Hepatocyte (in vitro differentiated cells): ENCODE measurements at places on chromosomes 12 and 14. TPM values are rescaled to one million over a fixed set of nuclear protein-coding genes. Genes with fewer than 3 reads are reported as not detected.

DNA sequence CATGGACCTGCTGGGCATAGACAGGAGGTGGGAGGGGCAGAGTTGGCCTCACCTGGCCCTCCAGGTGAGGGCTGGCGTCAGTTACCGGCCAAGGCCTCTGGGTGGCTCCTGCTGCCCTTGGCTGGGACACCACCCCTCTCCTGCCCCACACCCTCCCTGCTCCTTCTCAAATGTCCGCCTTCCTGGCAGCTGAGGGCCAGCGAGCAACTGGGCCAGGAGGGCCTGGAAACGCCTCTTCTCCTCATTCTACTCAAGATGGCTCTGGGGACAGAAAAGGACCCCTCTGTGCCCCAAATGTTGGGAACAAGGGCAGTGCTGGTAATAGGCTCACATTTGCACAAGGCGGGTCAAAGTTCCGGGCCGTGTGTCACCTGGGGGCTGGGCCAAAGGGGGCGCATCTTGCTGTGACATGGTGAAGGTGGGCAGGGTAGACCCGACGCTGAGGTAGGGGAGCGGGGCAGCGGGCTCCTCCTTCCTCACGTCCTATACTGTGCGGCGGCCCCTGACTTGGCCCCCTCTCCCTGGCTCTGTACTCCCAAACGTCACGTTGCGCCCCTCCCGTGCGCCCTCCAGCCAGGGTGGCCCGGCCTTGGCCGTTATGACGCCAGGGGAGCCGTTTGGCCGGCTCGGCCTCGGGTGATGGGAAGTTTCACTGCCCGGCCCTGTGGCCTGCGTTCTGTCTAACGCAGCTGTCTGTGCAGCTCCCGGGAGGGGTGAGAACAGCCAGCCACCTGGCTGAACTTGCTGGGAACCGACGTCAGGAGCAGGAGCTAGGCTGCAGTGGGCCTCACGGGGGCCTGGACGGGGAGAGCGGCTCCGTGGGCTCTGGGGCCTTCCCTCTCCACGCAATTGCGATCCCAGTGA, 18.0 kb upstream of the DLK1 start:
- DNase-seq = peak; percentile 84

The TMEM19 gene
- polyA plus RNA-seq = 19.4 and 24.1 TPM in 2 replicates

The CABP1 gene
- polyA plus RNA-seq = 0.74 TPM in 1 of 2 replicates, not detected in the other

GRCh38 chr12:4433745-4434058, 11.9 kb downstream of the FGF6 start:
- DNase-seq = no peak

The KRT77 gene
- polyA plus RNA-seq = not detected in 2 replicates

The OTX2 gene
- 0.11 and 0.18 TPM in 2 replicates for polyA plus RNA-seq

DNA sequence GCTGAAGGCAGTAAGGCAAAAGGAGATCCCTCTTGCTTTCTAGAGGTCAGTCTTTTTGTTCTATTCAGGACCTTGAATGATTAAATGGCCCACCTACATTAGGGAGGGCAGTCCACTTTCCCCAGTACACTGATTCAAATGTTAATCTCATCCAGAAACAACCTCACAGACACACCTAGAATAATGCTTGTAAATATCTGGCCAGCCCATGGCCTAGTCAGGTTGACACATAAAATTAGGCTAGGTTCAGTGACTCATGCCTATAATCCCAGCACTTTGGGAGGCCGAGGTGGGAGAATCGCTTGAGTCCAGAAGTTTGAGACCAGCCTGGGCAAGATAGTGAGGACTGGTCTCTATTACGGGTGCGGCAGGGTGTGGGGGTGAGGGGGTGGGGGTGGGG, 43.5 kb downstream of the MIPOL1 start:
- DNase-seq = no peak

- no peak for DNase-seq
These were observed 86.0 kb downstream of the AACS start for GRCh38 chr12:125151284-125151683.

GRCh38 chr12:110353211-110353965, 50.1 kb downstream of the ANAPC7 start:
- no peak for DNase-seq

The MAP4K5 gene
- polyA plus RNA-seq = 41.0 and 49.7 TPM in 2 replicates

GRCh38 chr14:103188810-103189480, 65.7 kb downstream of the TNFAIP2 start:
- peak; percentile 73 for DNase-seq

GRCh38 chr12:110251381-110251780, 29.7 kb upstream of the ATP2A2 start:
- no peak for DNase-seq

DNA sequence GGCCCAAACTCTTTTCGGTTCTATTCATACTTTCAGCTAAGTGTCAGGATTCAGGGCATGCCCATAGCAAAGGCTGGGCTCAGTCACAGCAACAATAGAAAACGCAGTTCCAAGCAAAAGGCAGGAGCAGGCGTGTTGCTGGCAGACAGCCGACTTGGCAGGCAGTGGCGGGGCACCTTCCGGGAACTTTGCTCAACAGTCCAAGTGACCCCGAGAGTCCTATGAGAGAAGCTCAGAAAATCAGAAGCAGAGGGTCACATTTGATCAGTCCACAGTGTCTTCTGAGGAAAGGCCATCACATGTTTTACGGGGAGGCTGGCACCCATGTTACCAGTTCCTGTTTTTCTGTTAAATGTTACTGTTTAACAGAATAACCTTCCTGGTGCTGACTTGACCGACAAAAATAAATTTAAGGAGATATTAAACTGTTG, 115.0 kb downstream of the DACT1 start:
- no peak for DNase-seq

- DNase-seq = no peak
These were observed 29.5 kb downstream of the FOXA1 start for GRCh38 chr14:37565550-37565949.

The CD163 gene
- 2.8 and 3.0 TPM in 2 replicates for polyA plus RNA-seq

- no peak for DNase-seq
These were observed 57.3 kb upstream of the TMEM132D start for GRCh38 chr12:129961091-129961490.

DNA sequence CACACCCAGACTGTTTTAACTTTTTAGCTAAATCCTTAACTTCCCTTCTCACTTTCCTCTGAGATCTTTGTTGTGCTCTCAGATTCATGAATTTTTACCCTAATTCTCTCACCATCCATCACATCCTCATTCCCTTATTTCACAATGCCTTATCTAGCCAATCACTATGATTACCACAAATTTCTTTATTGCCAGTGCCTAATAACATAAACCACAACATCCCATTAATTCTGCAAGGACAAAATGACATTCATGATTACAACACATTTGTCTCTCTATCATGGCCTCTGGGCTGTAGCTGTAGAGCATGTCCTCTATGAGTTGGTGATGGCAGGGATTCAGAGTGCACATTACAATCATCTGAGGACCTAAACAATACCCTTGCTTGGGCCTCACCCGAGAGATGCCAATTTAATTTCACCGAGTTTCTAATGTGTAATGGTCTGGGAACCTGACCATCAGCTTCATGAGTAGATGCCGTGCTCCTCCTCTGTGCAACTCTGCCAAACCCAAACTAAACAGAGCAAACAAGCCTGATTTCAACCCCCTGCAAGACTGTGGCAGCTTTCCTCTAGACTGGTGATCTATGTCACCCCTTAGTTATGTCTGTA, 99.3 kb downstream of the SPTSSA start:
- no peak for DNase-seq

The YBX3 gene
- 218 and 237 TPM in 2 replicates for polyA plus RNA-seq

The KCNC2 gene
- not detected in 2 replicates for polyA plus RNA-seq

The SOCS2 gene
- 30.9 and 38.6 TPM in 2 replicates for polyA plus RNA-seq

DNA sequence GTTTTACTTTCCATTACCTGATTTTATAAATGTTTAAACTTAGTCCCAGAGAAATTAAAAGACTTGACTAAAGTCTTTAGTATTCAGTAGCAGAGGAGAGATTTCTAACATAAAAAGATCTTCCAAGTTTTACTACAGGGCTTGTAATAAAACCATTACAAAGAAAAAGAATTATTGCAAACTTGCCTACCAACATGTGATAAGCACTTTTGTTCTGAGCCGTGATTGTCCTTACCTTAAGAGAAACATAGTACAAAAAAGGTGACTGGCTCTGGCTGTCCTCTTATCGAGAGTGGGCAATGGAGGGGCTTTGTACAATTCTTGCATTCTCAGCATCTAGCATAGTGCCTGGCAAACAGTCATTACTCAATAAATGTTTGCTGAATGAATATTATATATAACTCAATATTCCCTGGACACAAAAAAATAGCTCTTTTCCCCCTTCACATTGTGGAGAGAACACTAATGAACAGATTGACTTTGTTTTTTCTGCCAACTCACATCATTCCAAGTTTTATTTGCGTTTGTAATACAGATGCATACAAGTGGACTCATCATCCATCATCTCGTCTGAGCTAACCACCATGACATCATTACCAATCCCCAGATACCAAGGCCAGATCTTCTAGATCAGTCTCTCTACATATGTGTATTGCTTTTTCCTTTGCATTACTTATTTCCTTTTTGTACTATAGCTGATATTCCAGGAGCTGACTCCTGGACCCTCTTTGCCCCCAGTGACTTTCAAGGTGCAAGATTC, 192.8 kb upstream of the EEA1 start:
- DNase-seq = no peak

GRCh38 chr14:87869619-87870583, 123.1 kb downstream of the GALC start:
- peak; percentile 23 for DNase-seq
